ENCODE measurements at places on chromosomes 5 and 9. TPM values are rescaled to one million over a fixed set of nuclear protein-coding genes. Genes with fewer than 3 reads are reported as not detected.

DNA sequence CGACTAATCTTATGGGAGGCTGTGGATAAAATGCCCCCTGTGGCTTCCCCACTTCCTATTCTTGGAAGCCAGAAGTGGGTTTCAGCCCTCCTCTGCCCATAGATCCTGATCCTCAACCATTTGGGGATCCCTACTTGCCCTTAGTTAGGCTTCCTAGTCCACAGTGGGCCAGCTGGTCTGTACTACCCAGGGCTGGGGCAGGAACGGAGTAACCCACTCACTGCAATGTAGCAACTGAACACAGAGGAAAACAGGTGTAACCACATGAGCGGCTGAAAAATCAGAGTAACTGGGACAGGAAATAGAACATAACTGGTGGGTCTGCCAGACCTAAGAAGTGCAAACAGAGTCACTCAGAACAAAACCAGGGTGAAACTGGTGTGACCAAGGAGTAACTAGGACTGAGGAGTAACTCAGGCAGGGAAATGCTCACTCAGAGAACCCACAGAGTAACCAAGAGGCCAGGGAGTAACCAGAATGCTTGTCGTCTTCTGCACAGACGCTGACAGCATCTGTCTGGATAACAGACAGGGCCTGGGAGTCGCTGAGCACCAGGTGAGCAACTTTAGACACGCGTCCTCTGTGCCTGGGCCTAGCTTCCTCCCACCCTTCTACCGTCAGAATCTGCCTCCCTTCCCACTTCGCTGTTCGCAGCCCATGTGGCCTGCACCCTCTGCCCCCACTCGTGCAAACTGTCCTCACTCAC is 1.0 kb downstream of the AQP3 start:
- peaks cover 39% of the 10 kb centered on the region for H3K36me3 ChIP-seq
- DNase-seq = peak; percentile 83
- H3K4me3 ChIP-seq = peak overlapping the region; percentile 74

DNA sequence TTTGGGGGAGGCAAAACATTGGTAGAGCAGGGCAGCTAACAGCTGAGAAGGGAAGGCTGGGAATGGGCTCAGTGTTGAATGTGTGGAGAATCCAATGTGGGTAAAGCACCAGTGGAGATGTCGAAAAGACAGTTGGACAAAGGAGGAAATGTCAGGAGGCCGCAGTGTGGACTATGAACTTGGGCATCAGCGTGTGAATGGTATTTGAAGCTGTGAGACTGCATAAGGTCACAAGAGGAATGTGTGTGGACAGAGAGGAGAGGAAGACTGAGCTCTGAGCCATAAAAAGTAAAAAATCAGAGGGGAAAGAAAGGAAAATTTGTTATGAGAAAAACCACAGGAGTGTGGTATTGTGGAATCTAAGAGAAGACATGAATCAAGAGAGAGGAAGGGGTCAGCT is 99.4 kb upstream of the ADAMTS16 start:
- H3K27me3 ChIP-seq = no peaks in the 10 kb centered on the region
- H3K4me1 ChIP-seq = no peaks in the 10 kb centered on the region
- no peak for DNase-seq

- peaks cover 57% of the 10 kb centered on the region for H3K27me3 ChIP-seq
- H3K36me3 ChIP-seq = no peaks in the 10 kb centered on the region
- no peak overlapping the region for H3K4me3 ChIP-seq
- DNase-seq = no peak
- H3K27ac ChIP-seq = no peak overlapping the region
Observed at GRCh38 chr5:1449081-1449630, 3.9 kb upstream of the SLC6A3 start.

DNA sequence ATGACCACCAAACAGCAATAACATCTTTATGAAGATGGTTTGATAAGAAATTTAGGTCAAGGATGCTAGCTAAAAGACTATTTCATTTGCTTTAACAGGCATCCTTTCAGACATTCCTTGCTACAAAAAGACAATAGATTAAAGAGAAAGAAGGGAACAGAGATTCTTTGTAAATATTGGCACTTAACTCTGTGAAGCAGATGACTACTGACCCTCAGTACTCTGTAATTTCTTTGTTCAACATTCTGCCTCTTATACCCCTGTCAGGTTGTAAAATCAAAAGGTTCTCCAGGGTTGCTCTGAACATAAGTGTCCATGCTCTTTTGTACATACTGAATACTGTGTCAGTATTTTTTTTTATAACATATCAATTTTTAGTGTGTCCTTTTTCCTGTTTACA is 610.6 kb upstream of the GRAMD2B start:
- no peaks in the 10 kb centered on the region for H3K27me3 ChIP-seq
- no peaks in the 10 kb centered on the region for H3K4me1 ChIP-seq
- H3K4me3 ChIP-seq = no peak overlapping the region
- no peaks in the 10 kb centered on the region for H3K36me3 ChIP-seq
- no peak overlapping the region for H3K27ac ChIP-seq

DNA sequence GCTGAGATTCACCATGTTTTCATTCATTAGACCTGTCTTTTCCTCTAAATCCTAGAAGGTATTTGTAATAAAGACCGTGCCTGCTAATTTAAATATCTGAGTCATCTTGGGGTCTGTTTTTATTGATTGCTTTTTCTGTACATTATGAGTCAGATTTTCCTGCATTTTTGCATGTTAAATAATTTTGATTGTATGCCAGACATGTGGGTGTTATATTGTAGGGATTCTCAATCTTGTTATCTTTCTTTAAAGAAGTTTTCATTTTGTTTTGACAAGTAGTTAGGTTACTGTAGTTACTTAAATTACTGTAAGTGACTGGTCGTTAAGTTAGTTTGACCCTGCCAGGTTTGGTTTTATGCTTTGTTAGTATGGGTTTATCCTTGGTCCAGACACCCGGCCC is 35.1 kb downstream of the EXOSC2 start:
- H3K27ac ChIP-seq = no peak overlapping the region
- DNase-seq = no peak
- no peaks in the 10 kb centered on the region for H3K27me3 ChIP-seq
- H3K4me1 ChIP-seq = no peaks in the 10 kb centered on the region
- no peak overlapping the region for H3K4me3 ChIP-seq

DNA sequence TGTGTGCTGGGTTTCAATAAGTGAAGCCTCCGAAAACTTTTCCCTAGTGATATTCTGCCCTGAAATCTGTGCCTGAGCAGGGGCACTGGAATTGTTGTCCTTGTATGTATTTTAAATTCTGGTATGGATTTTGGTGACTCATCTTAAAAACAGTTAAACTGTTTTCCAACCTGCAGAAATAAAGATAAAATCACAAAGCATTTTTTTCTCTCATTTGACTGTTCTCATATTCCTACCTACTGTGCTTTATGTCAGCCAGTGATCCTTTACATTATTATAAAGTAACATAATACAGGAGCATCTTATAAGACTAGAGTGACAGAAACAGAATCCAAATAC is 10.9 kb upstream of the TAF11L2 start:
- no peaks in the 10 kb centered on the region for H3K27me3 ChIP-seq
- no peaks in the 10 kb centered on the region for H3K36me3 ChIP-seq
- no peak for DNase-seq
- H3K4me3 ChIP-seq = no peak overlapping the region
- H3K4me1 ChIP-seq = no peaks in the 10 kb centered on the region
- H3K27ac ChIP-seq = no peak overlapping the region

DNA sequence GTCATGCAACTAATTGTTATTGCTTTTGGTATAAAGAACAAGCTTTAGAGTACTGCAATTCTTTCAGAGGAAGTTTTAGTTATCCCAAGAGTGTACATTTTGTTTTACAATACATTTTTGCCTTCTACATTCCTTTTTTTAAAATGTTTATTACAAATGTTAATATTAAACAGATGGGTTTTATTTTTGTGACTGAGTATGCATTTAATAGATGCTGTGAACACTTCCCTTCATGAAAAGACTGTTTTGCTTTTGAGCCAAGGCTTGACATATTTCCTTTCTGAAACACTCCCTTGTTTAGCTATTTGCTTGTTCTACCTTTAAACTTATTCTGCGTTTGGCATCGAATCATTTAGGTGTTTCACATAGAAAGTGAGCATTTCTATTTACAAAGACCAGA is 14.8 kb upstream of the ZNF474 start:
- no peaks in the 10 kb centered on the region for H3K27me3 ChIP-seq
- H3K36me3 ChIP-seq = no peaks in the 10 kb centered on the region
- H3K27ac ChIP-seq = no peak overlapping the region
- H3K4me1 ChIP-seq = no peaks in the 10 kb centered on the region

GRCh38 chr5:129459450-129459776 is 685 bp upstream of the ADAMTS19 start:
- H3K27me3 ChIP-seq = peaks cover 51% of the 10 kb centered on the region
- no peaks in the 10 kb centered on the region for H3K36me3 ChIP-seq
- H3K27ac ChIP-seq = no peak overlapping the region
- DNase-seq = no peak
- H3K4me1 ChIP-seq = peaks cover 11% of the 10 kb centered on the region

GRCh38 chr5:34923694-34924461 is 5.5 kb upstream of the DNAJC21 start:
- no peaks in the 10 kb centered on the region for H3K4me1 ChIP-seq
- H3K4me3 ChIP-seq = no peak overlapping the region
- no peak for DNase-seq
- H3K27ac ChIP-seq = no peak overlapping the region
- peaks cover 52% of the 10 kb centered on the region for H3K36me3 ChIP-seq

- no peaks in the 10 kb centered on the region for H3K4me1 ChIP-seq
- H3K36me3 ChIP-seq = no peaks in the 10 kb centered on the region
- no peak for DNase-seq
Observed at GRCh38 chr5:16952968-16953671, 17.0 kb upstream of the MYO10 start.

- DNase-seq = no peak
- no peak overlapping the region for H3K27ac ChIP-seq
- no peaks in the 10 kb centered on the region for H3K4me1 ChIP-seq
Observed at GRCh38 chr5:73317523-73317922, 131.1 kb downstream of the FOXD1 start.

- no peak overlapping the region for H3K4me3 ChIP-seq
- no peaks in the 10 kb centered on the region for H3K27me3 ChIP-seq
- peaks cover 7% of the 10 kb centered on the region for H3K36me3 ChIP-seq
- DNase-seq = no peak
Observed at GRCh38 chr5:43664501-43665040, 61.6 kb downstream of the NNT start.

- H3K27ac ChIP-seq = no peak overlapping the region
- H3K4me3 ChIP-seq = no peak overlapping the region
- H3K36me3 ChIP-seq = no peaks in the 10 kb centered on the region
- H3K4me1 ChIP-seq = no peaks in the 10 kb centered on the region
Observed at GRCh38 chr5:176890455-176891330, 8.5 kb downstream of the HK3 start.

DNA sequence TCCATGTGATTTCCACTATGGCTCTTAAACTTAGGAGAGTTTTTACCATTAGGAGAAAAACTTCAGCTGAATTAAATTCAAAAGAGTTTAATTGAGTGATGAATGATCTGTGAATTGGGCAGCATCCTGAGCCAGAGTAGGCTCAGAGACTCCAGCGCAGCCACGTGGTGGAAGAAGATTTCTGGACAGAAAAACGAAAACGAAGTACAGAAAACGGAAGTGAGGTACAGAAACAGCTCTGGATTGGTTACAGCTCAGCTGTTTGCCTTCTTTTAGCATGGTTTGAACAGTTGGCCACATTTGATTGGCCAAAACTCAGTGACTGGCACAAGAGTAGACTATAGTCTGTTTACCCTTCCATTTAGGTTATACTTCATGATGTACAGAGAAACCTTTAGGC is 69.2 kb upstream of the PLPP1 start:
- no peak overlapping the region for H3K4me3 ChIP-seq
- H3K36me3 ChIP-seq = no peaks in the 10 kb centered on the region
- H3K4me1 ChIP-seq = peaks cover 17% of the 10 kb centered on the region
- DNase-seq = no peak

GRCh38 chr5:13866792-13867191 is 77.7 kb downstream of the DNAH5 start:
- no peak overlapping the region for H3K27ac ChIP-seq
- no peaks in the 10 kb centered on the region for H3K4me1 ChIP-seq
- no peaks in the 10 kb centered on the region for H3K27me3 ChIP-seq
- no peaks in the 10 kb centered on the region for H3K36me3 ChIP-seq

DNA sequence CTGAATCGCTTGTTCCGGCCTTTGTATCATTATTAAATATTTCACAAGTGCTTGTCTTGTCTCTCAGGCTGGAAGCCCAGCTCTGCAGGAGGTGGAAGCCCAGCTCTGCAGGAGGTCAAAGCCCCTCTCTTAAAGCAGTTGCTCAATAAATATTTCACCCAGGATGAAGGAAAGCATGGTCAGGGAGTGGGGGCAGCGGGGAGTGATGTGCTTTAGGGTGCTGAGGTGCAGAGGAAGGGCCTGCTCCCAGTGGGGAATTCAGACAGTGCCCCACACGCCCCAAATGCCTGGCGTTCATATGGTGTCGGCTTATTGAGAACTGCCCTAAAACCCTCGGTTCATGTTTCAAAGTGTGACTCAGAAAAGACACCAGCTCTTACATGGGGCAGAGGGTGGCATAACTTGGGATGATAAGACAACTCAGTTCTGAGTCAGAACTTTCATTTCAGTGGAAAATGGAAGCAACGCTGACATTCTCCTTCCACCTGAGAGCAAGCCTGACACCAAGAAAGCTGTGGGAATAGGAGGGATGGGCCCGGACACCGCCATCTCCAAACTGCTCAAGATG is 114.3 kb upstream of the DAP start:
- no peak overlapping the region for H3K27ac ChIP-seq
- H3K4me1 ChIP-seq = no peaks in the 10 kb centered on the region
- no peaks in the 10 kb centered on the region for H3K36me3 ChIP-seq
- H3K27me3 ChIP-seq = no peaks in the 10 kb centered on the region
- DNase-seq = no peak

- no peaks in the 10 kb centered on the region for H3K36me3 ChIP-seq
- no peaks in the 10 kb centered on the region for H3K4me1 ChIP-seq
- no peaks in the 10 kb centered on the region for H3K27me3 ChIP-seq
- no peak for DNase-seq
Observed at GRCh38 chr5:32074401-32074800, 99.7 kb downstream of the GOLPH3 start.

DNA sequence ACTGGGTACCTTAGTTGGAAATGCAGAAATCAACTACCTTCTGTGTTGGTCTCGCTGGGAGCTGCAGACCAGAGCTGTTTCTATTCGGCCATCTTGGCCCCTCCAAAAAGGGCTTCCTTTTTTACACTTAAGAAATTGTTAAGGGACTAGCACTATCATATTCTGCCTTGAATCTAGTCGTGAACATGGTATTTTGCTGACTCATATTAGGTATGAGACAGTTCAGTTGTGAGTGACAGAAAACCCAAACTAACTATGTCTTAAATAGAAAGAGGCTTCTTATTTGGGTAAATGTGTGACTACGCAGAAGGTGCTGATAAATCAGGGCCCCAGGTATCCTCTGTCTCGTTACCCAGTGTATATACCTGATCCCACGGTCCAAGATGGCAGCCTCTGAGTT is 298.2 kb downstream of the EDIL3 start:
- DNase-seq = no peak
- H3K27me3 ChIP-seq = no peaks in the 10 kb centered on the region
- no peaks in the 10 kb centered on the region for H3K4me1 ChIP-seq
- H3K36me3 ChIP-seq = no peaks in the 10 kb centered on the region
- no peak overlapping the region for H3K4me3 ChIP-seq

Gene IL13
- polyA plus RNA-seq = 1.0 TPM

Gene INSL4
- polyA plus RNA-seq = 0.18 TPM

Gene HEMGN
- 4.1 TPM for polyA plus RNA-seq

Gene ARID3C
- 0.07 TPM for polyA plus RNA-seq

Gene WDR31
- 1.3 TPM for polyA plus RNA-seq

All from thymus (tissue), 14 donors.